HS-27A (cell line): ENCODE measurements at places on chromosomes 6 and 20.

DNA sequence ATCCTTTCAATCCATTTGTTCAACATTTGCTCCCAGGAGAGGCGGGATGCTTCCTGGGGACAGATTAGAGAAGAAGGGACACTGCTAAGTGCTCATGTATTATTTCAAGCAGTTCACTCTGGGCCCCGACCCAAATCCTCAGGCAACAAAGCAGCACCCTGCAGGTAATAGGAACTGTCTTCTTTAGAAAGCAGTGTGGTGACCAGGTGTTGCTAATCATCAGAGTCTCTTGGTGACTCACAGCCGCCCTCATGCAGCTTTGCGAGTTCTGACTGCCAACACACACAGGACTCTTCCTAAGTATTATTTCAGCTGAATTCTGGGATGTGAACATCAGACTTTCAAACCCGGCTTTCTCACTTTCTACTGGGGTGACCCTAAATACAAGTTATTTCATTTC is 356.4 kb downstream of the PRKN start:
- DNase-seq = no peak

DNA sequence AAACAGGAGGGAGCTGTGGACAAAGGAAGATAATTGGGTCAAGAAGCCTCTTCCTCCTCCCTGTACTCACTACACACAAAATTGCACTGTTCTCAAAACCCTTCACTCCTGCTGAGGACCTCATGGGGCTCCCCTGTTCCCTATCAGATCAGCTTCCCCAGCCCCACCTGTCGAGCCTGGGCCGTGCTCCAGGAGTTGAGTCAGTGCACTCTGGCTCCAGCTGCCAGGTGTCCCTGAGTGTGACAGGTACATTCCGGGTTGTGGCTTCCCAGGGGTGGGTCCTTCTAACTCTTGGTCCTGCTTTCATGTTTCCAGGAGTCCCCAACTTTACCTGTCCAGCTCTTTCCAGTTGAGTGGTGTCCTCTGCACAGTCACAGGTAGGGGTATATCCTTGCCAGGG is 8.4 kb downstream of the RAB5IF start:
- DNase-seq = no peak

DNA sequence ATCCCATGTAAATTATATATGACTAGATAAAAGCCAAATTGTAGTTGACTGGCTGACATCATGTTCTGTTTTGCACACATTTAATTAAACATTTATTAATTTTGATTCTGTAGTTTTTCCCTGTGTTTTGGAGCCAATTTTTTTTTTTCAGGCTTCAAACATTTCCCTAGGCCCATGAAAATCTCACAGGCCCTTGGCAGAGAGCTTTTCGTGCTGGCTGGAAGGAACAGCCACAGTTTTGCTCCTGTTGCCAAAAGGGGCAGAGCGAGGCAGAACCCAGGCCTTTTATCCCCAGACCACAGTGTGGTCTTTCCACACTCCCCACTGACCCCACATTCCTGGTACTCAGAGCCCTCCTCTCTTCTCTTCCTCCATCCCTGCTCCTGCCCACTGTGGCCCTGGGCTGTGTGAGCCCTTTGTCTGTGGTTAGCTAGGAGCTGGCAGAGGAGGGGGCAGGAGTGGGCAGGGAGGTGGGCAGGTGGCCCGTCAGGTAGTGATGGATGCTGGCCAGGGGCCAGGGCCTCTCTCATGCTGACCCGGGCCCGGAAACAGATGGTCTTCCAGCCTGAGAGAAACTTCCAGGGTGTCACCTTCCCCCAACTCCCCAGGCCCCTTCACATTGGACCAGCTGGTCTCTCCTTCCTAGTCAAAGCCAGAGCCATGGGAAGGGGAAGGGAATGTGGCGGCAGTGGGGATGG is 19.4 kb upstream of the CCM2L start:
- DNase-seq = no peak

DNA sequence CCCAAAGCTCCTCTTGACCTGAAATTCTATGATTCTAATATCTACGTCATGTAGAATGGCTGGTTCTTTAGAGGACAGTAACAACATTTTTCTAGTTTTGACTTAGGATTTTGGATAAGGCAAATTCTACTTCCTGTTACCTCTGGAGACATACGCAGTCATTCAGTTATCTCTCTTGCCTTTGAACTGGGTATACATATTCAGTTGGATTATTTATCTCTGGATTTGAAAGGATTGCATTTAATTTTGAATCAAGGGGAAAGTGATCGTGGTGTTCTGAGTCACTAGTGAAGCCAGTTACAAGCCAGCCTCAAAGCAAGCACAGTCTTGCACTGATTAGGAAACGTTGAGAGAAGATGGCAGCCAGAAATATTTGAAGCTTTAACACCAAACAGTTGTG is 35.3 kb upstream of the BCAS1 start:
- DNase-seq = no peak

GRCh38 chr6:516213-516612 is 124.7 kb downstream of the IRF4 start:
- no peak for DNase-seq

GRCh38 chr6:136757150-136757549 is 35.1 kb downstream of the MAP3K5 start:
- no peak for DNase-seq

- DNase-seq = no peak
Observed at GRCh38 chr6:128492386-128492785, 28.0 kb downstream of the PTPRK start.

DNA sequence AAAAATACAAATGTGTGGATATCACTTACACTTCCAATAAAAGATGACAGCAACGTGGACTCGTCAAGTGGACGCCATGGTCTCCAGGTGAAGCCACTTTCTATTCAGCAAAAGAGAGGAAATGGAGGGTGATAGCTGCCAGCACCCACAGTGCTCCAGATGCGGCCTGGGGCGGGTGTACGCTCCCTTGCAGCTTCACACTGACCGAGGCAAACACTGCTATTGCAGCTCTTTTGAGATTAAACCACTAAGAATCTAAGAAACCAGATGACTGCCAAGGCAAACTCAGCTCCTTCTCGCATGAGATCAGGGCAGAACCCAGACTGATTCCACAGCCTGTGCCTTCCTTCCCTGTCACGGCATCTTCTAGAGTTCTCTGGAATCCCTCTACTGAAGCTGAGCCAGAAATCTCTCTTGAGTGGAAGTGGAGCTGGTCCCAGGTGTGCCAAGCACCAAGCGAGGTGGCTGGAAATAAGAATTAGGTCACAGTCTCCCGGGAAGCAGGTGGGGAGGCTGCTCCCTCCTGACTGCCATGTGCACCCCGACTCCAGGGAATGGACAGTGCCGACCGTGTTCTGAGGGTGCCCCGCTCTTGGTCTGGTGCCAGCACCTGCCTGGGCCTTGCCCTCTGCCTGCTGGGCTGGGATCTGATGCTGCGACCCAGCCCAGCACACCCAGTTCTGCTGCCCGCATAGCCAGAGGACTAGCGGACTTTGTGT is 90.1 kb upstream of the AFDN start:
- DNase-seq = no peak

DNA sequence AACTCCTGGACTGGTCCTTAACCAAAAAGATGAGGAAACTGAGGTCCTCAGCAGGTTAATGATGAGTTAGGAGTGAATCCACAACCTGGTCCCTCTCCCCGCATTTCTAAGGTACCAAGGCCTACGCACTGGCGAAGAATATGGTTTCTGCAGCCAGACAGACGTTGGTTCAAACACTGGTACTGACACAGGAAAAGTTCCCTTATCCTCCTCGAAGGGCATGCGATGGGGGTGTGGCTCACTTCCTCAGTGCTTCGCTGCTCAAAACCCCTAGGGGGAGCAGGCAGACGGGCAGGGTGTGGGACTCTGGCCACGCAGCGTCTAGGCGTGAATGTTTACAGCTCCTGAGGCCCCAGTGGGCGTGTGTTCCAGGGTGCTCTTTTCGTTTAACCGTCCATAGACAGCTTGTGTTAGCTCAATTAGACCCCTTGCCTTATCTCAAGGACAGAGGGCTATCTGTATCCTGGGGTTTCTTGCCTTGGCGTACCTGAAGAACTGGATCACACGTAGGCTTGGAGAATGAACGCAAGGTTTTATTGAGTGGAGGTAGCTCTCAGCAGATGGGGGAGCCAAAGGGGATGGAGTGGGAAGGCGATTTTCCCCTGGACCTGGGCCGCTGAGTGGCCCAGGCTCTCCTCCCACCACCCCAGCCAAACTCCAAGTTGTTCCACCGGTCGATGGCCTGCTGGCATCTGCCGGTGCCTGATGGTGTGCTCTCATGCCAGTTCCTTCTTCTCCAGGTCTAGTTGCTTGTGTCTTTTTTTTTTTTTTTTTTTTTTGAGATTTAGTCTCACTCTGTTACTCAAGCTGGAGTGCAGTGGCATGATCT is 31.8 kb upstream of the PTPN1 start:
- no peak for DNase-seq

GRCh38 chr6:41670703-41671360 is 32.6 kb downstream of the MDFI start:
- no peak for DNase-seq

DNA sequence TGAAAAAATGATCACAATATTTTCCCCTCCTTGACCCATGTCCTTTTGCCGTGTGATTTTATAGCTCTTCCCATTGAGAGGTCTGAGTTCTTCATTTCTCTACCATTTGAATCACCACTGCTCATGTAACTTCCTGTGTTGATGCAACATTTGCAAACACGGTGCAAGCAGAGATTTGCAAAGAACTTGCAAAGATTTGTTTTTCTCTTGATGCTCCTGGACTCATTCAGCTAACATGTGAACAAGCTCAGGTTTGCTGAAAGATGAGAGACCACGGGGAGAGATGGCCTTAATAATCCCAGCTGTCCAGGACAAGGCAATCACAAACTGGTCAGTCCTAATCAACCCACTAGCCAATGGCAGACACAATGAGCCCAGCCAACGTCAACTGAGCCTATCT is 8.6 kb downstream of the VNN2 start:
- DNase-seq = no peak

DNA sequence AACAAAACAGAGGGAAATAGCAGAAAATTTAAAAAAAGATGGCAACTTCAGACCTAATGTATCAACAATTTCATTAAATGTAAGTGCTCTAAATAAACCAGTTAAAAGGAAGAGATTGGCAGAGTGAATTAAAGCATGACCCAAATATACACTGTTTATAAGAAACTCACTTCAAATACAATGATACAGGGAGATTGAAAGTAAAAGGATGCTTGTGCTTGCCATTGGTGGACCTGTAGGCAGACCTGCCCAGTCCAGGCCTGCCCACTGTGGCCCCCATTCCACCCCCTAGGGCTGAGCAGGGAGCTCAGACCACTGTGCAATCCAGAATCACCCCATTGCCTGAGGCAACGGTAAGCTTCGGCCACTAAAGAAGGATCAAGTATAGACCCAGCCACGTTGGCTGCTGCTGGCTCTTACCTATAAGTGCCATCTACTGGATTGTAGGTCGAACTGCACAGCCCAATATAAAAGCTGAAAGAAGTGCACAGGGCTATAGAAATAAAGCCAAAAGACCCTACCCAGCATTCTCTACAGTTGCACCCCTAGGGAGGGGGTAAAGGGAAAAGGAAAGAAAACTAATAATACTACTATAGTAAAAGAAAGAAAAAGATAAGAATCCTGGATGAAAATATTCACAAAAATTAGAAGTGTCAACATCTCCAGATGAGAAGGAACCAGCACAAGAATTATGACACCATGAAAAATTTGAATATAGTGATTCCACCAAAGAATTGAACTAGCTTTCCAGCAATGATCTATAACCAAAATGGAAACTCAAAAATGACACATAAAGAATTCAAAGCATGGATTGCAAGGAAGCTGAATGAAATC is 36.1 kb downstream of the PSMB1 start:
- peak; percentile 35 for DNase-seq

- DNase-seq = no peak
Observed at GRCh38 chr6:168848797-168849196, 404.8 kb downstream of the THBS2 start.

GRCh38 chr20:56316051-56316450 is 42.7 kb upstream of the FAM210B start:
- no peak for DNase-seq

DNA sequence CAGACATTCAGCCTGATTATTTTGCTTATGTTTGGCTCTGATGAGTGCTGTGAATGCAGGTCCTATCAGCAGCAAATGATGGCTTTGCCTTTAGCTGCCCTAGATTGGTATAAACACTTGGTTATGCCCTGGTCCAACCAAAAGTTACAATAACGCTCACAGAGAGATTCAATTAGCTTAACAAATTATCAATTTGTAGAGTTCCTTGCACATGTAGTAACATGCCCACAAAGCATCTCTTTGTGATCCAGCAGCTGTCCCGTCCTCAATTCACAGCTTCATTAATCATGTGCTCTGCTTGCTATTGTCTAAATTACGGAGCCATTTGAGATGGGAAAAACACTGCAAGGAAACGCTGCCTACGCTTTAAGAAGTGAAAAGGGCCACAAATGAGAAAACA is 457.9 kb downstream of the HDGFL1 start:
- DNase-seq = no peak

- DNase-seq = no peak
Observed at GRCh38 chr20:41469868-41470267, 103.2 kb upstream of the EMILIN3 start.

GRCh38 chr6:15280028-15280427 is 34.2 kb downstream of the JARID2 start:
- no peak for DNase-seq

- DNase-seq = no peak
Observed at GRCh38 chr20:5606350-5606749, 143.9 kb upstream of the SHLD1 start.

DNA sequence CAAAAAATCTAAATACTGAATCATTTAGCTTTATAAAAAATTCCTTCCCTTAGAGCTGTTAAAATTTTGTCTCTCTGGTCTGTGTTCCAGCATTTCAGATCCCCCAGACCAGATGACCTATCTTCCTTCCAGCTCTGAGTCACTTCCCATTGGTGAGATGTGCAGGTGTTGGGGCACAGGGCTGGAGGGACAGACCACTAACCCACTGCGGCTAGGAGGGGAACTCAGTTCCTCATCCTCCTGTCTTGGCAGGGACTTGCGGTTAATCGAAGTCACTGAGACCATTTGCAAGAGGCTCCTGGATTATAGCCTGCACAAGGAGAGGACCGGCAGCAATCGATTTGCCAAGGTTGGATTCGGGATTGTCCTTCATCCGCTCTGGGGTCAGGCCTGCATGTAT is 6.0 kb downstream of the CNPY3 start:
- no peak for DNase-seq

- DNase-seq = no peak
Observed at GRCh38 chr6:2688401-2689064, 62.2 kb downstream of the MYLK4 start.

DNA sequence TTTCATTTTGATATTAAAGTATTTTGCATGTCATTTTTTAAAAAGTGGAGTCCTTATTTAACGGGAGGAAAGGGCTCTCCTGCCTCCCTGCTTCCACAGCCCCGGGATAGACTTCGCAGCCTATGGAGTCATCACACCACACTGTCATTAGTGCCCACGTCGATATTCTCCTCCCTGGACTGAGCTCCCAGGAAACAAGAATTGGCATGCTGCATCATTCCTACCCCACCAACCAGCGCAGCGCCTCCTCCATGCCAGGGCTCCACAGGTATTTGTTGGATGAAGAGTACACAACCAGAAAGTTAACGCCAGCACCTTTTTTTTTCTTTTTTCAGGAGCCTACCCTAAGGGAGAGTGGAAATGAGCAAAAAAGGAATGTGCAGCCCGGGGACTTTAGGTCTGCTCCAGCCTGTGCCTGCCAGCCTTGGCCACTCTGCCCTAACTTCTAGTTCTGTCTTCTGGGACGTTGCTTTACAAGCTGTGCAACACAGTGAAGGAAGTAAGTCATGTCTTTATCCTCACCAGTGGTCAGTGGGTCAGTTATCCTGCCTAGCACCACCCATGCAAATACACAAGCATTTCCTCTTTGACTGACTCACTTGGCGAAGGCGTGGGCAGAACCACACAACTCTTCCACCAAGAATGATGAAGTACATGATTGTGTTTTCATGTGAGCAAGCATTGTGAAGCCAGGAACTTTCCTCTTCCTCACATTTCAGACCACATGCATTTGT is 180.7 kb upstream of the UST start:
- peak; percentile 69 for DNase-seq
